ENCODE measurements at places on chromosomes 1 and 21. TPM values are rescaled to one million over a fixed set of nuclear protein-coding genes. Genes with fewer than 3 reads are reported as not detected.

GRCh38 chr1:163195728-163196448 is 6.8 kb downstream of the RGS5 start:
- no peak overlapping the region for H3K27ac ChIP-seq
- no peaks in the 10 kb centered on the region for H3K27me3 ChIP-seq
- no peaks in the 10 kb centered on the region for H3K36me3 ChIP-seq
- no peak for DNase-seq

GRCh38 chr1:220139966-220140365 is 46.0 kb downstream of the IARS2 start:
- no peaks in the 10 kb centered on the region for H3K27me3 ChIP-seq
- H3K4me1 ChIP-seq, result peaks cover 8% of the 10 kb centered on the region
- peaks cover 15% of the 10 kb centered on the region for H3K36me3 ChIP-seq
- H3K27ac ChIP-seq, result no peak overlapping the region
- no peak overlapping the region for H3K4me3 ChIP-seq

DNA sequence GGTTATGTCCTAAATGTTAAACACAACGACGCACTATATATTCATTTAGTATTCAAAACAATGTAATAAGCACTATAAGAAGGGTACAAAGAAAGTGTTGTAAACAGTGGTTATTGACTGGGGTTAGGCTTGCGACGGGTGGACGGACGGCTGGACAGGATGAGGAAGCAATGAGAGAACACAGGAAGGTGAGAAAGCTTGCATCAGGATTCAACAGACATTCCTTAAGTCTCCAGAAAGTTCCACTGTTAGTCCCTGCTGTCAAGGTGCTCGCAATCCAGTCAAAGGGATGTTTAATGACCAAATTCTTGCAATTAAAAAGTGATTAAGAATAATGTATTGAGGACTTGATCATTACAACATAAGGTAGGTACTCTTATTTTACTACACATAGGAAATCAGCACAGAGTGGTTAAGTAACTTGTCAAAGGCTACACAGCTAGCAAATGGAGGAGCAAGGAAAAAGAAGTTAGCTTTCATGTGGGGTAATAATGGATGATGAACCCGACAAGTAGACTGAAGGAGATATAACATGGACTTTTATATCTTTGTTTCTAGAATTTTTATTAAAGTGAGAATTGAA is 994 bp upstream of the ACBD6 start:
- DNase-seq, result no peak
- H3K27ac ChIP-seq, result no peak overlapping the region
- peaks cover 25% of the 10 kb centered on the region for H3K4me1 ChIP-seq
- peaks cover 8% of the 10 kb centered on the region for H3K27me3 ChIP-seq
- peak overlapping the region; percentile 66 for H3K4me3 ChIP-seq

GRCh38 chr1:101105877-101106276 is 80.3 kb upstream of the DPH5 start:
- no peaks in the 10 kb centered on the region for H3K27me3 ChIP-seq
- H3K27ac ChIP-seq, result no peak overlapping the region

DNA sequence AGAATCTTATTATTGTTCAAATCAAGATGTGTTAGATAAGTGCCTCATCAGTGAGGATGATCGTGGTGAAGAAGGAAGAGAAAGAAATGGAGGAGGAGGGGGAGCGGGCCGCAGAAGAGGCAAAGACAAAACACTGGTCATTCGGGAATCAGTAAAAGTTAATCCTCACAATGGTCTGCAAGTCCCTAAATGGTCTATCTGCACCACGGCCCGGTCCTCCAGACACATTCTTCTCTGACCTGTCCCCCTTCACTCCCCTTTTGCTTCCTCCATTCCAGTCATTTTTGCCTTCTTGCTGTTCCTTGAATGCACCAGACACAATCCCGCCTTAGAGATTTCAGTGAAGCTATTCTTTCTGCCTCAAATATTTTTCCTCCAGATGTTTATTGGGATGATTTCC is 240.1 kb upstream of the ADGRL2 start:
- H3K4me3 ChIP-seq, result no peak overlapping the region
- DNase-seq, result no peak
- no peaks in the 10 kb centered on the region for H3K27me3 ChIP-seq
- no peak overlapping the region for H3K27ac ChIP-seq

- H3K4me3 ChIP-seq, result no peak overlapping the region
- no peaks in the 10 kb centered on the region for H3K27me3 ChIP-seq
- H3K27ac ChIP-seq, result no peak overlapping the region
- H3K36me3 ChIP-seq, result no peaks in the 10 kb centered on the region
- H3K4me1 ChIP-seq, result no peaks in the 10 kb centered on the region
Observed at GRCh38 chr21:20882462-20883407, 115.5 kb upstream of the NCAM2 start.

DNA sequence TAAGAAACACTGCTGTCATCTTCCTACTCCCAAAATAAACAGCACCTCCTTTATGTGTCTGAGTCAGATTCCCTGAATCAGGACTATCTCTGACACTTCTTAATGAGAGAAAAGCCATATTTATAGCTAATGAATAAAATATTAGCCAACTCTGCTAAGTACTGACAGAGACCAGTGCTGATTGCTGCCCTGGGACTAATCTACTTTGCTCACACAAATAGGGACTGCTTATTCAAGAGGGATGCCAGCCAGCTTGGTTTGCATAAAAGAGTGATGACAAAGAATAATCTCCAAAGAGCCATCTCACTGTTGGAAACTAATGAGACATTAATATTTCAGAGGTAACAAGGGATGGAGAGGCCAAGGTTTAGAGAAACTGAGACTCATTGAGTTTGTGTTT is 36.4 kb downstream of the FYB2 start:
- DNase-seq, result no peak
- no peak overlapping the region for H3K27ac ChIP-seq
- no peak overlapping the region for H3K4me3 ChIP-seq
- H3K27me3 ChIP-seq, result no peaks in the 10 kb centered on the region
- no peaks in the 10 kb centered on the region for H3K36me3 ChIP-seq

DNA sequence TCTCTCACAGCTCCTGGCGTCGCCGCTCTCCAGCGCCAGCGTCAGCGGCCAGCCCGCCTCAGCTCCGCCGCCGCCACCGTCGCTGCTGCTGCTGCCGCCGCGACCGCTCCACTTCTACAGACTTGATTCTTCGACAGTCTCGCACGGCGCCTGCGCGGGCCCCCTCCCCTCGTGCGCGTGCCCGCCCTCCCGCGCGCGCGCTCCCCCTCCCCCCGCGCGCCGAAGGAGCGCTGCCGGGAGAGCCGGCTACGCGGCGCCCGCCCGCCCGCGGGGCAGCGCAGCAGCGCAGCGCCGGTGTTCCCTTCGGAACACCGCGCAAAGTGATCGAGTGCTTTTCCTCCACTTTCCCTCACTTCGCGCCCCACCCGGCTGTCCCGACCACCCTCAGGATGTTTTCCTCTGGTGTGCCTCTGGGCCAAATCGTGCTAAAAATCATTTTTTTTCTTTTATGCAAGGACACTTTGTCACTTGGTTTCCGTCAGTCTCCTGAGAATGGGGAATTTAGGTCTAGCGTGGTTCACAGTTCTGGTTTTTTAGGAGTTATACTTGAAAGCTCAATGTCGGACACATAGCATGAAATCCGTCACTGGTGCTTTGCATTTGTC is at the start of gene IRF2BP2:
IRF2BP2 (minus strand) TSS at position 118 of the 605 bp plus-strand sequence. CDS start 684 bp downstream, outside the sequence.
- H3K36me3 ChIP-seq, result peaks cover 4% of the 10 kb centered on the region
- H3K27me3 ChIP-seq, result no peaks in the 10 kb centered on the region
- H3K27ac ChIP-seq, result peak within 1 kb of the TSS; percentile 92
- DNase-seq, result peak; percentile 92
- peak within 1 kb of the TSS; percentile 62 for H3K4me3 ChIP-seq

DNA sequence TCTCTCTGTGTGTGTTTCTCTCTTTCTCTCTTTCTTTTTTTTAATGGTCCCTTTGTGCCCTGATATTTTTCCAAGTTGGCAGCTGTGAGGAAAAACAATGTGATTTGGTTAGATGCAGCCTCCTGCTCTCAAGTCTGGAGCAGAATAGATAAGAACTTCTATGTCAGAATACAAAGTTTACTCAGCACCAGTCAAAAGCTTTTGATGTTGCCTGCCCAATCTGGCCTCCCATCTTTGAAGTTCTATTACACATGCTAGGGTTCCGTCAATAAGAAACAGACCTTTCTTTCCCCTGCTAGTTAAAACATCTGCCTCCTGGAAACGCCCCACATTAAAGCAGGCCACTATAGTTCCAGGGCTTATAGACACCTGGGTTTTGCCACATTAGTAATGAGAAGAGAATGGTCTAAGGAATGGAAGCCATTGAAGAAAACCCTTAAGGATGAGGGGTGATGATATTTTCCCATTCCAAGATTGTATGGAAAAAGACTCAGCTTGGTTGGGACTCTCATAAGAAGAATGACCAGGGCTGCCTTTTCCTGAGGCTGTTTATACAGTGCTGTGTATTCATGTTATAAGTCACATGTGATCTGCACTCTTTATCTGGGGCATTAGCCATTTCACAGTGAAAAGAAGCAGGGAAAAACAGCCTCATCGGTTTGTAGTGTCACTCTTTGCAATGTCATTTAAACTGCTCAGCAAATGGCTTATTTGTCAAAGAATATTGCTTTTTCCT is 414.7 kb upstream of the PROX1 start:
- no peaks in the 10 kb centered on the region for H3K36me3 ChIP-seq
- H3K27ac ChIP-seq, result no peak overlapping the region
- no peak for DNase-seq
- no peak overlapping the region for H3K4me3 ChIP-seq
- no peaks in the 10 kb centered on the region for H3K27me3 ChIP-seq

DNA sequence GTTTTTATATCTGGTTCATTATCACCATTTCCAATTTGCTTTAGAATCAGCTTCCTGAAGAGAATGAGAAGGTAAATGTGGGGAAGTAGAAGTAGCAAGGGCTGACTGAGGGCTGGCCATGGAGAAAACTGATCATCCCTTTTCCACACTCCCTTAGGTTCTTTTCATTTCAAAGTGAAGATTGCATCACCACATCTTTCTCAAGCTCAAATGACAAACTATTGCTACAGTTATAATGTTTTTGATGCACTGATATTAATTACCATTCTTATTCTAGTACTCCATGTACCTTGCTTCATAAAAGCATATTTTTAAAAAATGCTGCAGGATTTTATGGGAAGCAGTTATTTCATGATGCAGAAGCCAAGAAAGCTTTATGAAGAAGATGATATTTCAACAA is 7.9 kb upstream of the AK5 start:
- H3K27me3 ChIP-seq, result peaks cover 17% of the 10 kb centered on the region
- DNase-seq, result no peak
- H3K4me3 ChIP-seq, result no peak overlapping the region
- no peak overlapping the region for H3K27ac ChIP-seq

GRCh38 chr1:201827321-201828216 is 1.4 kb upstream of the IPO9 start:
- DNase-seq, result no peak
- no peak overlapping the region for H3K4me3 ChIP-seq
- H3K4me1 ChIP-seq, result peaks cover 32% of the 10 kb centered on the region
- H3K27ac ChIP-seq, result no peak overlapping the region

- H3K4me3 ChIP-seq, result no peak overlapping the region
- H3K27me3 ChIP-seq, result no peaks in the 10 kb centered on the region
- H3K27ac ChIP-seq, result no peak overlapping the region
- no peaks in the 10 kb centered on the region for H3K36me3 ChIP-seq
- no peak for DNase-seq
Observed at GRCh38 chr1:64955097-64956009, 11.0 kb downstream of the JAK1 start.

DNA sequence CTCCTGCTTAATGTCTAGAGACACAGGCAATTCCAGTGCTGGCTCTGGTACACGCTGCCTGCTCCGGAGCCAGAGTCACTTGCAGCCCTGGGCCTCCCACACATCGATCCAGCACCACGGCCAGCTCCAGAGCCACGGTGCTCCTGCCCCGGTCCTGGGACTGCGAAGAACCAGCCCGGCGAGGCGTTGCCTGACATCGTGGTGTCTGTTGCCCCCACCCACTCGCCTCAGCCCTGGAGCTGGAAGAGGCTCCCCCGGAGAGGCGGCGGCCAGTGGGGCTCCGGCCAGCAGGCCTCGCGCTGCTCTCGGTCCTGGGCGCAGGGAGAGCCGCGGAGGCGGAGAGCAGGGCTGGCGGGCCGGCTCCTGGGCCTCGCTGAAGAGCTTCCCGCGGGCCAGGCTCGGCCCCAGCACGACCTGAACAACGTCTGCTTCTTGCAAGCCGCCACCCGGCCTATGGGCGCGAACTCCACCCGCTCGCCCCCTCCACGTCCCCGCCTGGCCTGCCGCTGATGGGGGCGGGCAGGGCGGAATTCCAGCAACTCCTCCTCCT is 364.8 kb downstream of the CEP170 start:
- peak; percentile 85 for DNase-seq
- H3K27me3 ChIP-seq, result no peaks in the 10 kb centered on the region
- H3K36me3 ChIP-seq, result no peaks in the 10 kb centered on the region

DNA sequence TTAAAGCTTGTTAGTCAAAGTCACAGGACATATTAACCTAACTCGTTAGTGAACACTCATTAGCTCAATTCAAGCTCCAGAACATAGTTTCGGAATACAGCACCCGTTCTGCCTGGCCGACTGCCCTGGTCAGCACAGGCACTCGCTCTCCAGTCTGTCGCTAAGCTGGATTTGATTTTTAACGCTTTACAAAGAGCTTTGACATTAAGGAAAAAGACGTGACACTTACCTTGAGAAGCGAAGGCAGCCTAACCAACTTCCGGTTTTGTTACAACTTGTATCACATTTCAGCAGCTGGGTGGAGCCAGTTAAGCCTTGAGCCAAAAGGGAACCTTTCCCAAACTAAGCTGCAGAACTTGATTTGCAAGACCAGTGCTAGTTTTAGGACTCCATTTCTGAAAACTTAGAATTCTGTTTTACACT is at the start of gene FRRS1:
FRRS1 (minus strand) TSS at position 258 of the 423 bp plus-strand sequence. CDS start 17,867 bp downstream, outside the sequence.
- H3K27me3 ChIP-seq, result no peaks in the 10 kb centered on the region
- peak; percentile 71 for DNase-seq
- no peaks in the 10 kb centered on the region for H3K36me3 ChIP-seq
- peak within 1 kb of the TSS; percentile 62 for H3K4me3 ChIP-seq

DNA sequence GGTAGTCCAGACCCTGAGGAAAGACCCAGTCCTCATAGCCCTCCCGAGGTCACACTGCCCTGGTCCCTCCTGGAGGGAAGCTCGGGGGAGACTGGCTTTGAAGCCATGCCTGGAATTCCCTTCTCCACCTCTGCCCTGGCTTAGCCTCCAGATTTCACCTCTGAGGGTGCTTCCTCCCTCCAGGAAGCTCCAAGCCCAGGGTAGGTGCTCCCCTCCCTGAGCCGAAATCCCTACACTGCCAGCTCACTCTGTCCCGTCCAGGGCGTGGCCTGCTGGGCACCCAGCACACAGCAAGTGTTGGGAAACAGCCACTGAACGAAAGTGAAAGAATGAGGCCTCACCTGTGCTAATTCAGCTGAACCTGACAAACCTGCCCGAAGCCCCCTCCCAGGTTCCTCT is 6.0 kb upstream of the TNFRSF25 start:
- H3K27me3 ChIP-seq, result peaks cover 12% of the 10 kb centered on the region
- DNase-seq, result no peak
- no peaks in the 10 kb centered on the region for H3K36me3 ChIP-seq
- H3K4me3 ChIP-seq, result no peak overlapping the region
- H3K4me1 ChIP-seq, result peaks cover under 1% of the 10 kb centered on the region

Gene PADI2
- total RNA-seq, result 1.4 TPM

Gene NBPF11
- 9.1 TPM for total RNA-seq

Gene CD34
- 0.12 TPM for total RNA-seq

Gene SNX7
- total RNA-seq, result 33.9 TPM

Gene ZNF697
- total RNA-seq, result 8.3 TPM

Gene PGLYRP4
- total RNA-seq, result not detected

Gene SPRR2G
- total RNA-seq, result not detected

Gene KCND3
- 0.09 TPM for total RNA-seq

Gene SOAT1
- 15.3 TPM for total RNA-seq

Gene C1orf21
- total RNA-seq, result 117 TPM

Gene CAMSAP2
- total RNA-seq, result 28.2 TPM

Gene NKAIN1
- 14.5 TPM for total RNA-seq

Gene NAV1
- total RNA-seq, result 60.7 TPM
